ENCODE measurements at places on chromosomes 7 and 10.

- H3K27ac ChIP-seq: no peak overlapping the region
- no peak for DNase-seq
- H3K27me3 ChIP-seq: peaks cover 84% of the 10 kb centered on the region
Observed at GRCh38 chr10:100807241-100807951, 62.0 kb downstream of the PAX2 start.

DNA sequence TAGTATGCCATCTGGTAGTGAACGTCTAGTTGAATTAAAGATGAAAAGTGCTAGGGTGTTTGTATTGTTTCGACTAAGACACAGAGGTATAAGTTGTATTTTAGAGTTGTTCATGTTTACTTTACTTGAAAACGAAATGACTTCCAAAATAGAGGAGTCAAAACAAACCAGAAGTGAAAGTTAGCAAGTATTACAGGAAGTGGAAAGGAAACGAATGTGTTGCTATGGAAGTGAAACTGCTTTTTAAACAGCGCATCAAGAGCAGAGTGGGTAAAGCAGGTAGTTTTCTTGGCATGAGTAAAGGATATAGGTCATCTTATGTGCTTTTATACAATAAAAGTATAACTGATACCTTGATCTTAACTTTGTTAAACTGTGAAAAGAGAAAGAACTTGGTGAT lies 20.0 kb upstream of the GALNTL5 start:
- H3K4me3 ChIP-seq: peak overlapping the region; percentile 0
- peaks cover 5% of the 10 kb centered on the region for H3K27me3 ChIP-seq
- no peaks in the 10 kb centered on the region for H3K36me3 ChIP-seq
- DNase-seq: no peak
- peak overlapping the region; percentile 56 for H3K27ac ChIP-seq
- peaks cover 40% of the 10 kb centered on the region for H3K4me1 ChIP-seq

DNA sequence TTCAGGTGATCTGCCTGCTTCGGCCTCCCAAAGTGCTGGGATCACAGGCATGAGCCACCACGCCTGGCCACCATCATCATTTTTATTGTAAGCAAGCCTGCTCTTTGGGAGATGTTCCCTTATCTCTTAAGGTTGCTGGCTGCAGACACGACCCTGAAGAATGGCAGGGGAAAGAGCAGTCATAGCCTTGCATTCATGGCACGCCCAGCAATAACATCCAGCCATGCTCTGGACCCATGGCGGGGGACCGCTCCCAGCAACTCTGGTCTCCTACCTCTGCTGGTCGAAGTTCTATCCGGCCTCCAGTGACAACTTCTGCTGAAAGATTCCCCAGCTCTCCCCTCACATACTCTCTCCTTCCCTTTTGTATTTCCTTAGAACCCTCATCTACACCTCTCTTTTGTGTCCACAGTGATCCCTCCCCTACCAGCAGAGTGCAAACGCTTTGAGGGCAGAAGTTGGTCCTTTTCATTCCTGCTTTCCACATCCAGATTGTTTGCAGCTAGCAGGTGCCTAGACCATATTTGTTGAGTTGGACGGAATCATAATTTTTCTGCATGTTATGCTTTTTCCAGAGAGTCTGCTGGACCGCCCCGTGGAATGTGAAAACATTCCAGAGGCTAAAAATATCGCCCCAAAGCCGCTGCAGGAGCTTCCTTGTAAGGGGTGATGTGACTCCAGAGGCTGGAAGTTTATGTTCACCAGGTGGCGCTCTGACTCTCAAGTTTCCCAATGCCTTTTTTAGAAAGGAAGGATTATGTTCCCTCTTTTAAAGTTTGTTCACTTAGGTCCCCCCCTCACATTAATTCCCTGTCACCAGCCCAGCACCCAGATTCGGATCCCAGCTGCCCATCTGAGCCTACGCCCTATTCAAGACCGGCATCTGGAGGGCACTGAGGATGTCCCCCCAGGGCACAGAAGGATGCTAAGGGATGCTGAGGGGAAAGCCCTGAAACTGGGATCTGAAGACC lies 4.3 kb upstream of the MARVELD1 start:
- H3K27me3 ChIP-seq: peaks cover 63% of the 10 kb centered on the region
- no peak overlapping the region for H3K27ac ChIP-seq
- no peaks in the 10 kb centered on the region for H3K36me3 ChIP-seq
- no peak overlapping the region for H3K4me3 ChIP-seq
- DNase-seq: no peak

- H3K4me3 ChIP-seq: peak overlapping the region; percentile 99
- H3K36me3 ChIP-seq: peaks cover 17% of the 10 kb centered on the region
- no peak for DNase-seq
- peaks cover 18% of the 10 kb centered on the region for H3K4me1 ChIP-seq
Observed at GRCh38 chr10:101588879-101589278, 758 bp downstream of the DPCD start.

DNA sequence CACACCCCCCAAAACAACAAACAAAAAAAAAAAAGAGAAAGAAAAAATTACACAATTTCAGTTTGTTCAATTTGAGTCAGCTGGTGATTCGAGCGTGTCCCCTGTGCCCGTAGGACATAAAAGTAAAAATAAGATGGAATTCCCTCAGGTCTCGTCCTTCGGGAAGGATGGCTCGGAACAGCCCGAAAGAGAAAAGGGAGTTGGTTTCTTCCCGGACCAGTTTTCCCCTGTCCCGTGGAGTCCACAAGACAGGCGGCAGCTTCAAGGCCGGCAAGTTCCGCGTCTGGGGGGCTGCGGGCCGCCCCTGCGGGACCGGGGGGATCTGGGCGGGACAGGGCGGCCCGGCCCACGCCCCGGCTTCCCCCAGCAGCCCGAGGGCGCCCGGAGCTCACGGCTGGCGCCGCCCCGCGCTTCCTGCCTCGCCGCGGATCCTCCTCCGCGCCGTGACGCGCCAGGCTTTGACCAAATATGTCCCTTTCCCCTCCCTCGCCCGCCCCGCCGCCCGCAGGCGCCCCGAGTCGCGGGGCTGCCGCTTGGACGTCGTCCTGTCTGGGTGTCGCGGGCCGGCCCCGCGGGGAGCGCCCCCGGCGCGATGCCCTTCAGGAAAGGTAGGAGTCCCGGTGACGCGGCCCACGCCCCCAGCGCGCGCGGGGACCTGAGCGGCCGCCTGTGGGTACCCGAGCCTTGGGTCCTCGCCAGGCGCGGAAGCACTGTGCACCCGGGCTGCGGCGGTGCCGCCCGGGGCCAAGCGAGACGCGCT lies 55.8 kb downstream of the RBM17 start:
- peaks cover 7% of the 10 kb centered on the region for H3K27me3 ChIP-seq
- DNase-seq: peak; percentile 83
- H3K4me3 ChIP-seq: peak overlapping the region; percentile 90
- H3K36me3 ChIP-seq: peaks cover 21% of the 10 kb centered on the region

GRCh38 chr7:77409739-77410547 lies 6.2 kb downstream of the GSAP start:
- H3K4me1 ChIP-seq: peaks cover 24% of the 10 kb centered on the region
- H3K36me3 ChIP-seq: peaks cover 3% of the 10 kb centered on the region
- H3K27me3 ChIP-seq: no peaks in the 10 kb centered on the region
- no peak overlapping the region for H3K4me3 ChIP-seq
- DNase-seq: no peak

DNA sequence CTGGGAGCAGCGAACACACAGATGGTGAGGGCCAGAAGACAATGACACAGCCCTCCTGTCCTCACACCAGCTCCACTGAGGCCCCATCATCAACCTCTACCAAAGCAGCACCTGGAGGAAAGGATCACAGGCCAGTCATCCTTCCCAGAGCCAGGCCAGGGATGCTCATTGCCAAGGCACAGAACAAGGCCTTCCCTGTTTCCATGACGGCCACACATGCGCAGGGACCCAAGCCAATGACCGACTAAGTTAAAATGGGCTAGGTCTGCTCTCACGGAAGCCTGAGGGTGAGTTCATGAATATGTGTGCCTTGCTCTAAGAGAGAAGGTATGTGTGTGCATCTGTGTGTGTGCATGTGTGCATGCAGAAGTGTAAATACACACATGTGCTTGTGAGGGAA lies 39.6 kb downstream of the COBL start:
- peaks cover 8% of the 10 kb centered on the region for H3K27me3 ChIP-seq
- H3K36me3 ChIP-seq: no peaks in the 10 kb centered on the region
- no peak overlapping the region for H3K27ac ChIP-seq
- H3K4me1 ChIP-seq: no peaks in the 10 kb centered on the region
- DNase-seq: no peak
- H3K4me3 ChIP-seq: no peak overlapping the region

GRCh38 chr7:86818903-86819302 lies 175.2 kb downstream of the GRM3 start:
- no peak overlapping the region for H3K27ac ChIP-seq
- DNase-seq: no peak
- H3K36me3 ChIP-seq: no peaks in the 10 kb centered on the region
- no peak overlapping the region for H3K4me3 ChIP-seq
- no peaks in the 10 kb centered on the region for H3K4me1 ChIP-seq

DNA sequence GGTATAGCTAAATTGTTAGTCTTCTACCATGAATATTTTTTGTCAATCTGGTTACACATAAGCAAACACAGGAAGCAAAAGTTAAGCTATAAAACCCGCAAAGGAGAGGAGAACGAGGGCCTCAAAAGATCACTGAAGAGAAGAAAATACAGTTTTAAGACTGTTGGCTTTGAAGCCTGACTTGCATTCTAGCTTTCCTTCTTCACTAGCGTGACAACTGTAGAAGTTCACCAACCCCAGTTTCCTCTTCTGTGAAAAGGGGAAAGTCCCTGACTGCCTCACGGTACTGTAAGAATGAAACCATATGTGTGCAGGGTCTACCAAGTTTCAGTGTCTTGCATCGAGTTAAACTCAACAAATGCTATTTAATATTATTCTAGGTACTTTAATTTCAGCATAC lies 7.5 kb upstream of the LRRN3 start:
- peak overlapping the region; percentile 21 for H3K4me3 ChIP-seq
- peaks cover 3% of the 10 kb centered on the region for H3K36me3 ChIP-seq
- H3K27ac ChIP-seq: peak overlapping the region; percentile 82
- no peaks in the 10 kb centered on the region for H3K27me3 ChIP-seq

DNA sequence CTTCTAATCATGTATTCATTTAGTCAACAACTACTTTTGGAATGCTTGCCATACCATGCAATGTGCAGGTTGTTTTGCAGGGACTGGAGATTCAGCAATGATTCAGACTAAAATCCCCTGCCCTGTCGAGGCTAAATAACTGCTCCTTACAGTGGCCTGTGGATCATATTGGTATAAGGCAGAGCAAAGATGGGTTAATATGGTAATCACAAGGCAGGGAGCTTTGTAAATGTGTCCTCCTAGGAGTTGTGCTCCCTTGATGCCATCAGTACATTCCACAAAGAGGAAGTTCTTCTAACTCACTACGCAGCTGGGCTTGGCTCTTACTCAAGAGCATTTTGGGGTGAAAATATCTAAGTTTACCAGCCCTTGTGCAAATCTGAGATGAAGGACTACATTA lies 614 bp upstream of the IFIT2 start:
- peaks cover 57% of the 10 kb centered on the region for H3K4me1 ChIP-seq
- peak overlapping the region; percentile 87 for H3K4me3 ChIP-seq
- no peaks in the 10 kb centered on the region for H3K36me3 ChIP-seq
- H3K27me3 ChIP-seq: no peaks in the 10 kb centered on the region

DNA sequence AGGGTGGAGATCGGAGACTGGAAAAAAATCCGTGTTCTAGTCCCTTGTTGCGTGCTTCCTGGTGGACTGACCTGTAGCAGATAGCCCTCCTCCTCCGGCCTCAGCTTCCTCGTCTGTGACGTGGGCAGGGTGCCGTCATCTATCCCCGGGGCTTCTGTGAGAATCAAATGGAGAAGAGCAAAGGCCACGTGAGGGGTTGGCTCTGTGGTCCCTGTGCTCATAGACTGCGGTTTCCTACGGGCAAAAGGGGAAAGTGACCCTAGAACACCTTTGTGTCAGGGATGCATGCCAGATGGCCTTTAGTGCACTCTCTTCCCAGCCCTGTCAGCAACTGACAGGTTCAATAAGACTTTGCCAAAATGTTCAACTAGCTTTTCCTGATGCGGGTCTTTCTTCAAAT lies 33.7 kb downstream of the GRK5 start:
- no peak for DNase-seq
- peaks cover 5% of the 10 kb centered on the region for H3K36me3 ChIP-seq
- no peak overlapping the region for H3K27ac ChIP-seq
- H3K4me3 ChIP-seq: no peak overlapping the region
- peaks cover 23% of the 10 kb centered on the region for H3K4me1 ChIP-seq
- H3K27me3 ChIP-seq: no peaks in the 10 kb centered on the region

DNA sequence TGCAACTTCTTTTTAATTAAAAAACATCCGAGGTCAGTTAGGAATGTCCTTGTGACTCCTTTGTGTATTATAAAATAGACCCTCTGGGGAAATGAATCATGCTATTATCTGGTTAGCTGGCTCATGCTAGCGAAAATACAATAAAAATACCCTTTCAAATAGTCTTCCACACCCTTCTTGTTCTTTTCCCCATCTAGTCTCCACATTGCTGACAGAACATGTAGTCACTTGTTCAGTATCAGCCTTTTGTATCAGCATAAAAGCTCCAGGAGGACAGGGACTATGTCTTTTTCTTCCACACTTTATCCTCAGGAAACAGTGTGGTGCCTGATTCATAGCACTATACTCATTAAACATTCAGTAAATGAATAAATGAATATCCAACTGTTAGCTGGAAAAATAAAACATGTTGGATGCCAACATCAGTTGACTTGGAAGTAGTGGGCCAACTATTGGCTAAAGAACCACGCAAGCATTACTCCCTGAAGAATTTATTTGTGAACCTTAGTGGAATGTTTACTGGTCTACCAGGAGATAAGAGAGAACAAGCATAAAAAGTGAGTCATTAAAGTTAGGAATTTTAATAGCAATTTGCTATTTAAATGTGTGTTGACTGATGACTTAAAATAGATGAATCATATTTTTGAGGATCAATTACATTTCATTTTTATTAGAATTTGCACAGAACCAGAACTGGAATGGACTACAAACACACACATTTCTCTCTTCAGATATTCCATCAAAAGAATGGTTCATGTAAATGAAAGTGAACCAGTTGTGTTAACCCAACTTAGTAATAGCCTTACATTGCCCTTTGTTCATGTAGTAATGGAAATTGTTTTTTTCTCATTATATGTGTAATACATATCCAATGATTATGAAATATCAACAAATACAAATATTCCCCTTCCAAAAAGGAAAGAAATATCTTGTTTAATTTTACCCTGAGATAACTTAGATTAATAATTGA lies 129.6 kb downstream of the DKK1 start:
- DNase-seq: no peak
- H3K4me3 ChIP-seq: no peak overlapping the region
- H3K27me3 ChIP-seq: no peaks in the 10 kb centered on the region
- H3K27ac ChIP-seq: no peak overlapping the region
- no peaks in the 10 kb centered on the region for H3K4me1 ChIP-seq

- peaks cover 3% of the 10 kb centered on the region for H3K36me3 ChIP-seq
- H3K4me1 ChIP-seq: no peaks in the 10 kb centered on the region
- H3K4me3 ChIP-seq: no peak overlapping the region
- DNase-seq: no peak
- peaks cover 10% of the 10 kb centered on the region for H3K27me3 ChIP-seq
Observed at GRCh38 chr10:46998595-46998994, 87.4 kb downstream of the PTPN20 start.

DNA sequence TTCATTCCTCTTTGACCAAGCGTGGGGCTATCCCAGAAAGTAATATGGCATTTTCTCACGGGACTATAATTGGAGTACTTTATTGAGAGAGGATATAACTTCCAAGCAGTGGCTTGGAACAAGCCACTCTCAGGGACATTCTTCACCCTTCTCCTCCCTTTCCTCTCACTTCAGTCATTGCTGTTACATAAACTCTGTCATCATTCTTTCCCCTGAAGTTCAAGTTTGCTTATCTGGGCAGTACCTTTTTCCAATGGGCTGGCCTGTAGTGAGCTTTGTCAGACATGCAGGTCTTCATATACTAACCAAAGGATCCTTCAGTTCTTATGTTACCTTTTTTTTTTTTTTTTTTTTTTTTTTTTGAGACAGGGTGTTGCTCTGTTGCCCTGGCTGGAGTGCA lies 58.7 kb upstream of the KMT2E start:
- H3K27ac ChIP-seq: peak overlapping the region; percentile 85
- DNase-seq: no peak
- H3K4me1 ChIP-seq: peaks cover 67% of the 10 kb centered on the region
- H3K27me3 ChIP-seq: no peaks in the 10 kb centered on the region
